CD4-positive, alpha-beta T cell (primary cell): ENCODE measurements at places on chromosomes 7 and 10. TPM values are rescaled to one million over a fixed set of nuclear protein-coding genes. Genes with fewer than 3 reads are reported as not detected.

DNA sequence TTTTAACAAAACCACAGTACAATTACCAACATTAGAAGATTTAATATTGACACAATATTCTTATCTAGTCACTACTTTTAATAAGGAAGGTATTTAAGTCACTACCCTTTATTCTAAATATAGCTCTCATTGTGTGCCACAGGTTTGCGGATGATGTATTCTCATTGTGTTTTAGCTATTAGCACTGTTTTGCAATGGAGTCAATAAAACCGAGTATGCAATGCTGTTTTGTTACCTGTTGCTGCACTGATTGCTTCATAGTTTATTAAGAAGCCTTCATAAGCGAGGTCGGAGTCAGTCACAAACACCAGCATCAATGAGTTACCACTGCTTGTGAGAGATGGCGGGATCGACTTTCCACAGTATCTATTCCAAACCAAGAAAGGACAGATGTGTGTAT is 64.3 kb downstream of the CUBN start:
- no peak for DNase-seq
- no peaks in the 10 kb centered on the region for H3K36me3 ChIP-seq
- H3K27me3 ChIP-seq: no peaks in the 10 kb centered on the region
- no peak overlapping the region for H3K4me3 ChIP-seq
- no peaks in the 10 kb centered on the region for H3K4me1 ChIP-seq

GIMAP6 gene
- total RNA-seq: 14.9 TPM

GRCh38 chr10:114329634-114330365 is 74.5 kb downstream of the AFAP1L2 start:
- DNase-seq: no peak
- H3K27ac ChIP-seq: no peak overlapping the region
- H3K4me3 ChIP-seq: no peak overlapping the region
- H3K4me1 ChIP-seq: no peaks in the 10 kb centered on the region
- H3K36me3 ChIP-seq: no peaks in the 10 kb centered on the region

DNA sequence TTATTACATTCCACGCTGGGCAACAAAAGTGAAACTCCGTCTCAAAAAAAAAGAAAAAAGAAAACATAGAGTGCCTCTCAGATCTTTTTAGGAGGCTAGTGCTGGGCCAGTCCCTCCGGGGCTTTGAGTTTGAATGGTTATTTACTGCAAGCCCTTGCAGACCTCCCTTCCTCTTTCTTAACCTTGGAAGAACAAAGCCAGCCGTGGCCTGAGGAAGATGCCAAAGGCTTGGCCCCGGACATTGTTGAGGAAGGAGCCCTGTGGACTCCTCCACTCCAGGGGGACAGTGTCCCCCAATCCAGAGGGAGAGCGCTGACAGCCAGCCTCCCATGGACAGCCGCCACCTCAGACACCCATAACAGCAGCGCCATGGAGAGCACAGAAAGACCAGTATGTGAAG is 5.0 kb downstream of the TSPAN33 start:
- no peak overlapping the region for H3K27ac ChIP-seq
- DNase-seq: no peak
- no peak overlapping the region for H3K4me3 ChIP-seq
- no peaks in the 10 kb centered on the region for H3K27me3 ChIP-seq
- H3K4me1 ChIP-seq: peaks cover 14% of the 10 kb centered on the region

SMIM30 gene
- 3.5 TPM for total RNA-seq
